Spinal cord (tissue), 10 donors: ENCODE measurements at places on chromosomes 6 and 20. TPM values are rescaled to one million over a fixed set of nuclear protein-coding genes. Genes with fewer than 3 reads are reported as not detected.

GRCh38 chr6:31821301-31822035 lies 6.1 kb upstream of the HSPA1B start:
- no peak for DNase-seq

GRCh38 chr6:113741651-113742050 lies 115.5 kb upstream of the MARCKS start:
- no peak for DNase-seq

DNA sequence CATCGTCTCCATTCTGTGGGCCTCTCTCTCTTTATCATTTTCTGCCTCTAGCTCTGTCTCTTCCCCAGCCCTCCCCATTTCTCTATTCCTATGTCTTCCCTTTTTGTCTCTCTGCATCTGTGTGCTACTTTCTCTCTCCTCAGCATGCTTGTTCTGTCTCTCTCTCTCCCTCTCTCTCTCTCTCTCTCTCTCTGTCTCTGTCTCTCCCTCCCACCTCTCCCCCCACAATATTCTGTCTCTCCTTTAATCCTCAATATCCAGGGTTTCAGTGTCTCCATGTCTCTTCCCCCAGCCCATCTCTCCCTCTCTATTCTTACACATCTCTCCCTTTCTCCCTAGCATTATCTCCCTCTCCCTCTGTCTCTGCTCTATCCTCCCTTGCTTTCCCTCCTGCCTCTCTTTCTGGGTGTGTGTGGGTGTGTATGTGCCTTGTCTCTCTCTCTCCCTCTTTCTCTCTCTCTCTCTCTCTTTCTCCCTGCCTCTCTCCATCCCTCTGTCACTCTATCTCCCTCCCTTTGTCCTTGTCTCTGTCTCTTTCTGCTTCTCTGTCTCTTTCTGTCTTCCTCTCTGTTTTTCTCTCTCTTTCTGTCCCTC lies 76.9 kb upstream of the SIRPA start:
- DNase-seq, result no peak

HMGCLL1 gene
- 49.8 TPM for total RNA-seq

LAMA2 gene
- 172 TPM for total RNA-seq
